ENCODE measurements at places on chromosomes 5 and 9. TPM values are rescaled to one million over a fixed set of nuclear protein-coding genes. Genes with fewer than 3 reads are reported as not detected.

DNA sequence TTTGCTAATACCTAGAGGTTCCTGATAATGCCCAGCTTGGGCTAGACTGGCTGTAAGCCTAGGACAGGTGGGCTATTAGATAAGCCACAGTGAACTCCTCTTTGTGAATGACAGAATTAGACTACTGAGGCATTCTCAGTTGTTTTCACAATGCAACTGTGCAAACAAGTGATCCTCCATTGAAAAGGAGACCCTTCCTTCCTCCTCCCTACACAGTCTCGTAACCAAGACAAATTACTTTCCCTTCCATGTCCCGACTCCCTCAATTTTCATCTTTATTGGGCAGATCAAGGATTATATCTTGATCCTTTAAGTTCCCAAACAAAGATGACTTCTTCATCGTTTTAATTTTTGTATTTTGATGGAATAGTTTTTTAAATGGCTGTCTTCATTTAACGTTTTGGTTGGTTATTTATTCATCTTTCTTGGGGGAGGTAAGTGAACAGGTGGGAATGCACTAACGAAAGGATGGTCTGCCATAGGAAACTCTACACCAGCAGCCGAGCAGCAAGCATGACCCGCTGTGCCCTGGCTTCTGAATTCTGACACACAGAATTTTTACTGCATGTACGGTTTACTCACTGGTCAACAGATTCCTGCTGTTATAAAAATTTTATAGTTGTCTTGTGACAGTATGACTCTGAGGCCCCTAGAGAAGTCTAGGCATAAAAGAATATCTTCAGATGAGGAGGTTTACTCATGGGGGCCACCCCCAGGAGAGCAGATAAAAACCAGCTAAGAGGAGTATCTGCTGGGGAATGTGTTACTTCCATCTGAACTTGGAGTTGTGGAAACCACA lies 137.5 kb upstream of the TUT7 start:
- H3K4me1 ChIP-seq: no peaks in the 10 kb centered on the region
- no peak overlapping the region for H3K27ac ChIP-seq
- no peaks in the 10 kb centered on the region for H3K36me3 ChIP-seq
- no peak for DNase-seq
- H3K27me3 ChIP-seq: no peaks in the 10 kb centered on the region

- H3K36me3 ChIP-seq: no peaks in the 10 kb centered on the region
- H3K27ac ChIP-seq: no peak overlapping the region
- H3K4me1 ChIP-seq: no peaks in the 10 kb centered on the region
- no peaks in the 10 kb centered on the region for H3K27me3 ChIP-seq
Observed at GRCh38 chr9:4196376-4196775, 103.5 kb downstream of the GLIS3 start.

GM2A gene
- 29.5 TPM for total RNA-seq

NTMT1 gene
- total RNA-seq: 31.1 TPM

OBP2B gene
- not detected for total RNA-seq

GRCh38 chr9:131593091-131593820 lies 47.9 kb downstream of the PRRT1B start:
- no peak for DNase-seq
- H3K27ac ChIP-seq: no peak overlapping the region
- no peaks in the 10 kb centered on the region for H3K27me3 ChIP-seq
- H3K36me3 ChIP-seq: peaks cover 50% of the 10 kb centered on the region
- no peak overlapping the region for H3K4me3 ChIP-seq
- H3K4me1 ChIP-seq: peaks cover 8% of the 10 kb centered on the region

SREK1 gene
- total RNA-seq: 51.9 TPM

- DNase-seq: no peak
- H3K4me3 ChIP-seq: no peak overlapping the region
- no peak overlapping the region for H3K27ac ChIP-seq
- no peaks in the 10 kb centered on the region for H3K4me1 ChIP-seq
- H3K36me3 ChIP-seq: no peaks in the 10 kb centered on the region
- H3K27me3 ChIP-seq: no peaks in the 10 kb centered on the region
Observed at GRCh38 chr5:93748875-93749397, 7.5 kb upstream of the POU5F2 start.

DNA sequence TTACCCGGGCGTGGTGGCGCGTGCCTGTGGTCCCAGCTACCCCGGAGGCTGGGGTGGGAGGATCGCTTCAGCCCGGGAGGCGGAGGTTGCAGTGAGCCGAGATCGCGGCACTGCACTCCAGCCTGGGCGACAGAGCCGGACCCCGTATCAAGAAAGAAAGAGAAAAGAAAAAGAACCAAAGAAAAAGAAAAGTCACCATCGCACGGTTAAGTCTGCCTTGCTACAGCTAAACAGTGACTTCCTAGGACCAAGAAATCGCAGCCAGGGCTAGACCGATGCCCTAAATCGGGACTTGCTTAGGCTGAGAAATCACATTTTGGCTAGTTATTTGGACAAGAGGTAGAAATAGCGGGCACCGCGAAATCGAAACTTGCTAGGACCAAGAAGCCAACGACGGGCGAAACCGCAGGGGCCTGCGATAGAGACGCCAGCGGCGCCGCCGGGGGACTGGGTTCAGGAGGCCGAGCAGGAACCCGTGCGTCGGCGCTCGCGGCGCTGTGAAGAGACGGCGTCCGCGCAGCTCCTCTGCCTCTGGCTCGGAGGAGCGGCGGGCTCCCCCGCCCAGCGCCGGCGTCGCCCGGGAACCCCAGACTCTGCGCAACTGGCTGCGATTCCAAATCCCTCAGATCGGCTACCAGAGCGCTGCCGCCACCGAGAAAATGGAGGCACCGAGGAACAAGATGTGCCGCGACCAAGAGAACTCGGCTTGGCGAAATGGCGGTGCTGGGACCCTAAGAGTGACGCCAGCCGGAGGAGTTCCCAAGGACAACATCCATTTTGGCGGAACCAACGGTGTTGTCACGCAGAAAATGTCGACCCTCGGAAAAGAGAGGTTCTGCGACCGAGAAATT lies 26.1 kb upstream of the ANXA2R start:
- peak overlapping the region; percentile 89 for H3K4me3 ChIP-seq
- peak overlapping the region; percentile 99 for H3K27ac ChIP-seq
- H3K36me3 ChIP-seq: peaks cover 10% of the 10 kb centered on the region

DNA sequence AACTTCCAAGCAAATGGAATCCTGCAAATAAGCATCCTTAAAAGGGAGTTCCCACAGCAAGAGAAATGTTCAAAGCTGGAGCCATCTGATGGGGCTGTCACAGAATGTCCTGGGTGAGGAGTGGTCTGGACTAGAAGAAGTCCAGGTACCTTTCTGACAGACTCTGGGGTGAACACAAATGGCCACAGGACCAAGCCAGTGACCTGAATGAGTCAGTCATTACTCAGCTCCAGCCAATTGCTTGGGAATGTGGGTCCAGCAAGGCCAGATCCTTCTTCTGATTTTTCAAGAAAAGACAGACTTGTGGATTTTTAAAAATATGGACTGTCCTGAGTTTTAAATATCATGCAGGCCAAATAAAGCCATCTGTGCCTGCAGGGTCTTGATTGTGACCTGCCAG lies 30.1 kb downstream of the GALNT10 start:
- peaks cover 59% of the 10 kb centered on the region for H3K4me1 ChIP-seq
- H3K36me3 ChIP-seq: no peaks in the 10 kb centered on the region
- no peaks in the 10 kb centered on the region for H3K27me3 ChIP-seq
- no peak for DNase-seq
- H3K4me3 ChIP-seq: no peak overlapping the region

- peak overlapping the region; percentile 81 for H3K27ac ChIP-seq
- H3K4me3 ChIP-seq: no peak overlapping the region
- peak; percentile 86 for DNase-seq
- H3K27me3 ChIP-seq: no peaks in the 10 kb centered on the region
Observed at GRCh38 chr9:89891221-89891590, 286.4 kb downstream of the GADD45G start.

KCNMB1 gene
- 83.0 TPM for total RNA-seq

TSC1 gene
- 36.9 TPM for total RNA-seq

DNA sequence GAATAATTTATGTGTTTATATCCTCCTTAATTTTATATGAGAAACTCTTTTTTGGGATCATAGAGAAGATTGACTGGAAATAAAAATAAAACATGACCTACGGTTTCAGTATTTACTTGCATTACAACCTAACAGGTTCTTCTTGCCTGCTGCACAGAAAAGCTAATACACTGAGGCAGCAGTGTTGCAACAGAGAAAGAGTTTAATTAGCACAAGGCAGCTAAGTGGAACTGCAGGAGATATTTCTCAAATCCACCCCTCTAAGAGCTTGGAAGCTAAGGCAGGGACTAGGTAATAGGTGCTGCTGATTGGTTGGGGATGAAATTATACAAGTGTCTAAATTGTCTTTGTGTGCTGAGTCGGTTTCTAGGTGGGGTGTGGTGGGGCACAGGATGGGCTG lies 380.9 kb downstream of the DIRAS2 start:
- no peak for DNase-seq
- no peak overlapping the region for H3K27ac ChIP-seq
- H3K27me3 ChIP-seq: no peaks in the 10 kb centered on the region

ANKRD55 gene
- not detected for total RNA-seq

DNA sequence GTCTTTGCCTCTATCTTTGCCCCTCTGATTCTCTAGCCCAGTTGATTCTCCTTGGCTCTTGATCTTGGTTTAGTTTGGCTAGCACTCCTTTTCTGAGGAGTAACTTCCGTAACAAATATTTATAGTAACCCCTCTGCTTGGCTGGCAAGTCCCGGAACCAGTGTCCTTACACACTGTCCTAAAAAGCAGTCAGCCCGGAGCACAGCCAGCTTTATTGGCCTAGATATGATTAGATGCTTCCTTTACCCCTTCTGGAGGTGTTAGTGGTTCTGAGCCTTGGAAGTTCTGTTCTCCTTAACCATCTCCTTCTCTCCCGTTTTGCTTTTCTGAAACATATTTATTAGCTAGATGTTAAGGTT lies 17.0 kb upstream of the MSMP start:
- H3K27ac ChIP-seq: peak overlapping the region; percentile 61
- H3K27me3 ChIP-seq: no peaks in the 10 kb centered on the region
- H3K4me1 ChIP-seq: peaks cover 29% of the 10 kb centered on the region
- no peak for DNase-seq
- H3K4me3 ChIP-seq: no peak overlapping the region

- no peaks in the 10 kb centered on the region for H3K36me3 ChIP-seq
- no peak for DNase-seq
- no peaks in the 10 kb centered on the region for H3K4me1 ChIP-seq
- H3K27ac ChIP-seq: no peak overlapping the region
Observed at GRCh38 chr9:76926324-76926741, 20.4 kb upstream of the PRUNE2 start.

- H3K27ac ChIP-seq: no peak overlapping the region
- DNase-seq: no peak
- H3K36me3 ChIP-seq: peaks cover 73% of the 10 kb centered on the region
- peaks cover 4% of the 10 kb centered on the region for H3K4me1 ChIP-seq
- H3K4me3 ChIP-seq: no peak overlapping the region
Observed at GRCh38 chr9:107330420-107330819, 47.3 kb downstream of the RAD23B start.

DNA sequence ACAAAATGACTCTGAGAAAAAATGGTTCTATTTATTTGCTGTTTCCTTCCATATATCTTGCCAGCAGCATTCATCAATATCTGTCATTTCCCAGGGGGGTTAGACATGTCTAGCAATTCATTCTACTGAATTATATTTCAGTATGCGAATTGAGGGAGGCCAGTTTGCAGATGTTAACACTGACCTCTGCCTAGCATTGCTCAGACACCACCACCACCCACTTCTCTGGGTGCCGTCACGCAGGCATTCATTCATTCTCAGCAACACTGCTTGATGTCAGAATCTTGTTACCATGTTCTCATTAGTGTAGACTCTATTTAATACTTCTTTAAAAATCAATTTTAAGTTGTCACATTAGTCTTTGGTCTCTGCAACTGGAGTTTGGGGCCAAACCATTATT lies 181.7 kb downstream of the MAST4 start:
- no peak overlapping the region for H3K27ac ChIP-seq
- H3K36me3 ChIP-seq: no peaks in the 10 kb centered on the region
- no peak for DNase-seq
- H3K4me3 ChIP-seq: no peak overlapping the region
- no peaks in the 10 kb centered on the region for H3K4me1 ChIP-seq

MARCHF3 gene
- 3.0 TPM for total RNA-seq

DNA sequence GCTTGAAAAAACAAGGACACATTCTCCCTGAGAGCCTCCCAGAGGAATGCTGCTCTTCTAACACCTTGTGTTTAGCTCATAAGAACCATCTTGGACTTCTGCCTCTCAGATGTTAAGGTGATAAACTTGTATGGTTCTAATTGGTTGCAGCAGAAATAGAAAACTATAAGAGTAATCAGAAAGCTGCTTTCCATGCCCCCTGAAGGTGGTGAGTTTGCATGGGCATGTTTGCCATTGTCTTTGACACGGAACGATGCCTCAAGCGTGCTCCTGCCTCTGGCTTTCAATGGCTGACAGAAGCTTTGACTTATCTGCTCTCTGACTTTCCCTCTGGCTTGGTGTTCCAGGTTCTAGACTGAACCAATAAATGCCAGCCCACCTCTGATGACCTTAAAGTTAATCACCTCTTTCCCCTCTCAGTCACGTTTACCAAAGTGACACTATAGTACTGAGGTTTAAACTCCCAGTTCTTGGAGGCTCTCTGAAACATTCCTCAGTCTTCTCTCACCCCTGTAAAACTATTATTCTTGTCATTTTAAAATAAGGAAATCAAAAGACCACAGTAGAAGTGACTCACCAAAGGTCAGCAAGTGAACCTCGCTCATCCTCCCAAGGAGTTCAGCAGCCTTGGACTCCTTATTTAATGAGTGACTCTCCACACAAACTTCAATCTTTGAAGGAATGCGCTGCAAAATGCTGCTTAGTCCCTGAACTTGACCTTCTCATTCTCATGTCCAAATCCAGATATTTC lies 103.6 kb downstream of the PIK3R1 start:
- H3K27ac ChIP-seq: no peak overlapping the region
- no peak overlapping the region for H3K4me3 ChIP-seq
- no peaks in the 10 kb centered on the region for H3K36me3 ChIP-seq
- no peak for DNase-seq
- H3K27me3 ChIP-seq: no peaks in the 10 kb centered on the region

CSF1R gene
- 24.9 TPM for total RNA-seq

- H3K4me3 ChIP-seq: no peak overlapping the region
- no peaks in the 10 kb centered on the region for H3K36me3 ChIP-seq
- H3K27me3 ChIP-seq: no peaks in the 10 kb centered on the region
- no peaks in the 10 kb centered on the region for H3K4me1 ChIP-seq
- DNase-seq: no peak
Observed at GRCh38 chr5:82698026-82698425, 379.2 kb downstream of the TMEM167A start.
